ENCODE measurements at places on chromosomes 11 and 22.

GRCh38 chr11:28727254-28727653 is 619.1 kb downstream of the METTL15 start:
- no peak for DNase-seq

- no peak for DNase-seq
Observed at GRCh38 chr11:70845591-70846041, 406.8 kb downstream of the SHANK2 start.

DNA sequence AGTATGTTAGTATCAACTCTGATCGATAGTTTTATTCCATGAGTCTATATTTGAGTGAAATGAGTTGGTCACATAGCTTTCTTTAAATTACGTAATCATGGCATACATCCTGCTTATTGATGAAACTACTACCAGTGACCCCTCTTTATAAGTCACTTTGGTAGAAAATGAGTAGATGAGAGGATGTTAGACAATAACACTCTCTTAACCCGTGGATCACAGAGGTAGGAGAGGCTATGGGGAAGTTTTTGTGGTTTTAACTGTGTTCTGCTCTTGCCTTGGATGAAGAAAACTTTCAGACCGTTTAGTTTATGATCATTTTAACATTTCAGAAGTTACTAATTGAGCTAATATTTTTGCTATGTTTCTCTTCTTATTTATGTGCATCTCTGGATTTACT is 34.0 kb downstream of the TBCEL start:
- DNase-seq = no peak

GRCh38 chr22:37744589-37744988 is 47.7 kb downstream of the TRIOBP start:
- DNase-seq = no peak

DNA sequence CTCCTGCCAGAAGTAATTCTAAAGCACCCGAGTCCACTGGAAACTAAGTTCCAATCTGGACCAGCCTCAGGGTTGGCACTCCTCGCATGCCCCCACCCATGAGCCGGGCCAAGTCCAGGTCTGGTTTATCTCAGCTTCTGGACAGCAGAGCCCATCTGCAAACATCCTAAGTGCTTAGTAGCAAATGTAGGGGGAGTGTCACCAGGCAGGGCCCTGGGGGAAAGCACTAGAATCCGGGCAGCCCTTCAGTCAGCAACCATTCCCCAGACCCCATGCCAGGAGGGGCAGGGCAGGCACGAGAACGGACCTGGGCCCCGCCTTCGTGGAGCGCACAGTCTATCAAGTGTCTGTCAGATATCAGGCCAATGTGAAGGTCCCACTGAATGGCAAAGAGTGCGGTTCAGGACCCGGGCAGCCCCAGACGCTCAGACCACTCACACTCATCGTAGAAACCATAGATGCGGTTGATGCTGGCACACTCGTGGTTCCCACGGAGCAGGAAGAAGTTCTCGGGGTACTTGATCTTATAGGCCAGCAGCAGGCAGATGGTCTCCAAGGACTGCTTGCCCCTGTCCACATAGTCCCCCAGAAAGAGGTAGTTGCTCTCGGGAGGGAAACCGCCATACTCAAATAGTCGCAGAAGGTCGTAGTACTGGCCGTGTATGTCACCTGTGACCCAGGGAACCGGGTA is 1.3 kb downstream of the PPP1CA start:
- no peak for DNase-seq

- no peak for DNase-seq
Observed at GRCh38 chr11:47971501-47971900, 8.9 kb upstream of the PTPRJ start.

DNA sequence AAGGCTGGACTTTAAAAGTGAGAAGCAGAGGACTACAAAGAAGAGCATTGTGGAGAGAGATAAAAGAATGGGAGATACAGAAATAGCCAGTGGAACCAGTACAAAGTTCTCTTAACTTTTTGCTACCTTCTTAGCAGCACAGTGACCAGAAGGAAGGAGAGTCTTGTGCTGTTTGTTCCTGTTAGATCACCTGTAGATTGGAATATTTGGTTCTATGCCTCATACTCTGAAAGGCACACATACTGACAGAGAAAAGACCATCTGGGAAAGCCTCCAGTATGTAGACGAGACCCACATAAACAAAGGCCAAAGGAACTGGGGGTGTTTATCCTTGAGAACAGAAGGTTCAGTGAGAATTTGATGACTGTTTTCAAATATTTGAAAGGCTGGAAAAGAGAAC is 18.7 kb downstream of the RNF141 start:
- no peak for DNase-seq

DNA sequence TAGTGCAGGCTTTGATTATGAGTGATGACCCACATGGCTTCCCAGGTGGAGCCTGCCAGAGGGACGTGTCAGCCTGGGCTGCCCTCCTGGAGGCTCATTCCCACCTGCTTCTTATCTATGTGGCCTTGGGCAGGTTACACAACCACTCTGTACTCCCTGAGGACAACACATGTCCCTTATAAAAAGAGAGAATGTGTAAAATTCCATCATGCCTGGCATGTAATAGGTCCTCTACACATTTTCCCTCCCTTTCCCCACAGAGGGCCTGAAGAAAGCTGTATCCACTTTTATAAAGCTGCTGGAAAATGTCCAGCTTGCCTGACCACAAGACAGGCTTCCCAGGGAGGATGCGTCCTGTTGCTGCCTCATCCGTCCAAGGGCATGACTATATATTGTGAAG is 55.0 kb upstream of the VSTM5 start:
- no peak for DNase-seq

- no peak for DNase-seq
Observed at GRCh38 chr22:37968452-37969251, 15.2 kb downstream of the POLR2F start.

GRCh38 chr11:11588891-11589290 is 32.9 kb downstream of the GALNT18 start:
- no peak for DNase-seq

DNA sequence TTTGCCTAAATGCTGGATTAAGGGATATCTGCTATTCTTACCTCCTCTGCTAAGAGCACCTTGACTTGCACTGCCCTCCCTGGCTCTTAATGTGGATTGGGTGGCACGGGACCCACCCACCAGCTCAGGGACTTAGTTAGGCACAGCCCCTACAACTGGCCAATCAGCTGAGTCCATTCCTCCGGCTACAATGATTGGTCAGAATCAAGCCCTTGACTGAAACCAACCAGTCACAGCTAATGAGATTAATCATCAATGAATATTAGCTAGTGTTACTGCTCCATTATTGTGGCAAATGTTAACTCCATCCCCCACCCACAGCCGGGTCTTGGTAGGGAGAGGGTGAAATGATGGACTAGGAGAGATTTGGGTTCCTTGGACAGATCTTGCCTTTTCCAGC is 328.0 kb downstream of the MN1 start:
- no peak for DNase-seq

- DNase-seq = no peak
Observed at GRCh38 chr11:32821517-32821916, 8.2 kb upstream of the PRRG4 start.

- DNase-seq = no peak
Observed at GRCh38 chr11:1228101-1228821, 5.4 kb downstream of the MUC5B start.

DNA sequence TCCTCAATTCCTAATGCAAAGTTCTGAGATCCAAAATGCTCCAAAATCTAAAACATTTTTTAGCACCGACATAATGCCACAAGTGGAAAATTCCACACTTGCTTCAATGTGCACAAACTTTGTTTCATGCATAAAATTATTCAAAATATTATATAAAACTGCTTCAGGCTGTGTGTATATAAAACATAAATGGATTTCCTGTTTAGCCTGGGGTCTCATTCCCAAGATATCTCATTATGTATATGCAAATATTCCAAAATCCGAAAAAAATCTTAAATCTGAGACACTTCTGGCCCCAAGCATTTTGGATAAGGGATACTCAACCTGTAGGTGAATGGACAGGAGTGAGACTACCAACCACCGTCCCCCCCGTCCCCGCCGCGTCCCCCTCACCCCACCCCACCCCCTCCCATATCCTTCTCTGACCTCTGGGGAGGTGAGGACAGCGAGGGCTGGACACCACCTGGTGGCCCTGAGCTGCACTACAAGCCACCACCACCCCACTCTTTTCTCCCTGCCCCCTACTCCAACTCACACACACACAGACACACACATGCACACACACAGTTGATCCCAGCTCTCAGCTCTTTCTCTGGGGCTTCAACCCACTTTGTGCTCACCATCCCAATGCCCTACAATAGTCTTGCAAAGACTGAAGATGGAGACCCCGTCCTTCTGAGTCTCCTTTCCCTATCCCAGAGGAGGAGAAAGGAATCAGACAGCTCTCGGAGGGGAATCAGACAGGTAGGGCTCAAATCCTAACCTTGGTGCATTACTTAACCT is 101.0 kb downstream of the PDE2A start:
- no peak for DNase-seq

DNA sequence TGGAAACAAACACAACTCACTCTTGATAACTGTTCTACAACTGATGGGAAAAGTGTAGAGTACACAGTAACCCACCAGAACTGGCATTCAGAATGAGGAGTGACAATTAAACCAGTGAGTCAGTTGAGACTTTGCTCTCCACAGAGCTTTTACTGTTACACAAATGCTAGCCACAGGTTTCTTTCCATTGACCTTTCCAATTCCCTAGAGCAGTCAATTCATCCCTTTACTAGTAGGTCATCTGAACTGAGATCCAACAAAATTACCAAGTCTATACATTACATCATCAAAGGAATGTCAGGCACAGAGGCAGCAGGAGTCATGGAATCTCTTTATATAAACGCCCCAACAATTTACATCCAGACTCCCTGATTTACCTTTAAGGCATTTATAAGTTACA is 65.9 kb downstream of the PHF21A start:
- no peak for DNase-seq

DNA sequence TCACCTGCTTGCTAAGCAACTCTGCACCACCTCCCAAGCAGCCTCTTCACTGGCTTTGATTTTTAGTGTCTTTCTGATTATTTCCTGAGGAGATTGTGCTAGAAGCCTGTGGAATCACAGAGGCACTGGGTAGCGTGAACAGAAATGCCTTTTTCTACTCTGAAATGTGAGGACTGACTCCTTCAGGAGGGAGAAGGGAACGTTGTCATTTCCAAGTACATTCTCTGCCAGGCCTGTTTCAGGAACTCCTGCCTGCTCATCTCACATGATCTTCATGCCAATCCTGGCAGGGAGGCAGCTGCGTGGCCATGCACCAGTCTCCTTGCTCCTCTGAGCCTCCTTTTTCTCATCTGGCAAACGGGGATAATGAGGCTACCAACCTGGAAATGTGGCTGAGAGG is 49.8 kb upstream of the PRDM11 start:
- no peak for DNase-seq

DNA sequence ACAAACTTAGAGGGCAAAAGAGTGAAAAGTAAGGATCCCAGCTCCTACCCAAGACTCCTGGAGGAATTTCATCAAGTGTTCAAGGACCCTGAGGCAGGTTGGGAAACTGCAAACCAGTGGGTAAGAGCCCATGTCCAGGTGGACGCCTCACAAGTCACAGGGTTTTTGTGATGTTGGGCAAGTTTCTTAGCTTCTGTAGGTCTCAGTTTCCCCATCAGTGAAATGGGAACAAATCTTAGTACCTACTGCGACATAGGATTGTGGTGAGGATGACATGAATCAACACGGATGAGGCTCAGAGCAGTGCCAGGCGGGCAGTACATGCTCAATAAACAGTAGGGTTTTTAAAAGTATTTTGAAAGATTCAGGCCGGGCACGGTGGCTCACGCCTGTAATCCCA is 17.3 kb upstream of the CDC42EP1 start:
- DNase-seq = no peak

GRCh38 chr11:120068114-120068573 is 69.8 kb downstream of the TRIM29 start:
- DNase-seq = no peak

All from stimulated activated naive CD4-positive, alpha-beta T cell treated with Interleukin-2 at 50 U/mL for 16 hours (primary cell).